CD4-positive, alpha-beta T cell (primary cell): ENCODE measurements at places on chromosomes 16 and 17.

- no peak for DNase-seq
Observed at GRCh38 chr16:87474566-87474996, 18.2 kb downstream of the ZCCHC14 start.

GRCh38 chr17:21742326-21742725 lies 50.0 kb downstream of the KCNJ18 start:
- no peak for DNase-seq

DNA sequence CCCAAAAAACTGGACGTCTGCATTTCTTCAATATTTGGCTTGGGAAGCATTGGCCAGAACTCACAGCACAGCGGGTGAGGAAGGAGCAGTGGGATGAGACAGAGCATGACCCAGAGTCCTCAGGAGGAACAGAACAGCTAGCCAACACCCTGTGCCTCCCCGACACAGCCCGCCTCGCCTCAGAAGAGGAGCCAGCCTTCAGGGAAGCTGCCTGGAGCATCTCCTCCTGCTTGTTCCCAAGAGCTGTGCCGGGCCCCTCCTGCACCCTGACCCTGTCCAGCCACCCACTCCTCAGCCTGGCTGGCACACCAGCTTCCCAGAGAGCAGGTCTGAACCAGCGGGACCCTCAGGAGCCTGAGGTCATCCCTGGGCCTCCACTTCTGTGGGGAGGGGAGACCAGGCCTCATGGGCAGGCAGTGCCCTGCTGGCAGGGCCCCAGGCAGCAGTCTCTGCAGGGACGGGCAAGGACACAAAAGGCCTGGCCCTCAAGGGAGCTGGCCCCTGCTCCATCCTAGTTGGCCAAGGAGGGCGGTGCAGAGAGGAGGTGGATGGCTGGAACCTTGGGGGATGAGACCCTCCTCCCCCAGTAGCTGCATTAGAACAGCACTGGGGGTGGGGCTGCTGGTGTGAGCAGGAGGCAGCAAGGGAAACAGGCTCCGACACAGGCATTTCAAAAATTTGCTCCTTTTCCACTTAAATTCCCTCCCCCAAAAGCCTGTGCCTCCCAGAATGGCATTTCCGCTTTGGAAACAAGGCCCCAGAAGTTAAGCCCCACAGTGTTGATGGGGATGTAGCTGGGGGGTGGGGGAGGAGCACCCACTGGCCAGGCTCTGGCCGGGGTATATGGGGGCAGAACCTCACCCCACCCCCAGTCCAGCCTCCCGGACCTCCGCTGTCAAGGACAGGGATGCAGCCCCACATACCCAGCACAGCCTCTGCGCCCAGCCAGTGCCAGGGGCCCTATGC lies 1.8 kb upstream of the BCAR1 start:
- no peak for DNase-seq

DNA sequence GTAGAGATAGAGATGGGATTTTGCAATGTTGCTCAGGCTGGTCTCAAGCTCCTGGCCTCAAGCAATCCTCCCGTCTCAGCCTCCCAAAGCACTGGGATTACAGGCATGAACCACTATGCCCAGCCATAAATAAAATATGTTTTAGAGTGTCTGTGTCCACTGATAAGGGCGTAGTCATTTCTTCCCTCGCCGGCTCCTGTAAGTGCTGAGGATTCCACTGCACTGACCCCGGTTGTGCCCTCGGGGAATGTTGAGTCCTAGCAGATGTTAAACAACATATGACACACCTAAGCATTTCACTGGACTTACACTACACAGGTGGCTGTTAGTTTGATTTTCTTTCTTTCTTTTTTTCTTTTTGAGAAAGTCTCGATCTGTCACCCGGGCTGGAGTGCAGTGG lies 5.6 kb upstream of the SHMT1 start:
- DNase-seq = no peak

GRCh38 chr17:43467981-43468581 lies 15.7 kb upstream of the DHX8 start:
- DNase-seq = no peak

GRCh38 chr17:34892461-34893249 lies 68.6 kb downstream of the CCT6B start:
- no peak for DNase-seq

GRCh38 chr17:1047177-1047878 lies 50.4 kb downstream of the TIMM22 start:
- no peak for DNase-seq
